ENCODE measurements at places on chromosomes 2 and 18.

- no peak for DNase-seq
Measured at GRCh38 chr2:231752061-231752460, 29.0 kb downstream of the PDE6D start.

DNA sequence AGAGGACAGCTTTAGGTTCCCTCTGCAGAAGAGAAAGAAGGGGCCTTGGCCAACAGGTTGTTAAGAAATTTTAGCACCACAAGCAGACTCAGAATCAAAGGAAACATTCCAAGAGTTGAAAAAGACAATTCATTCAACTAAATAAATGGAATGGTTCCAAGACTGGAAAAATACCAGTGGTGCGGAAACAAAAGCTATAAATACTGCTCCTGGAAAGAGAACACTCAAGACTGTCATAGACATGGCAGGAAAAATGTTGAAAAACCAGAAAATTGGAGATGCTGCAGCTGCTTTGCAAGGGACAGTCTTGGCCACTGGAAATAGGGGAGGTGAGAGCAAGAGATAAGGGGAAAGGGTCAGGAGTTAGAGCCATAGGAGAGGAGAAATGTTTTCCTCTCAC lies 312.7 kb upstream of the CYRIA start:
- no peak for DNase-seq

DNA sequence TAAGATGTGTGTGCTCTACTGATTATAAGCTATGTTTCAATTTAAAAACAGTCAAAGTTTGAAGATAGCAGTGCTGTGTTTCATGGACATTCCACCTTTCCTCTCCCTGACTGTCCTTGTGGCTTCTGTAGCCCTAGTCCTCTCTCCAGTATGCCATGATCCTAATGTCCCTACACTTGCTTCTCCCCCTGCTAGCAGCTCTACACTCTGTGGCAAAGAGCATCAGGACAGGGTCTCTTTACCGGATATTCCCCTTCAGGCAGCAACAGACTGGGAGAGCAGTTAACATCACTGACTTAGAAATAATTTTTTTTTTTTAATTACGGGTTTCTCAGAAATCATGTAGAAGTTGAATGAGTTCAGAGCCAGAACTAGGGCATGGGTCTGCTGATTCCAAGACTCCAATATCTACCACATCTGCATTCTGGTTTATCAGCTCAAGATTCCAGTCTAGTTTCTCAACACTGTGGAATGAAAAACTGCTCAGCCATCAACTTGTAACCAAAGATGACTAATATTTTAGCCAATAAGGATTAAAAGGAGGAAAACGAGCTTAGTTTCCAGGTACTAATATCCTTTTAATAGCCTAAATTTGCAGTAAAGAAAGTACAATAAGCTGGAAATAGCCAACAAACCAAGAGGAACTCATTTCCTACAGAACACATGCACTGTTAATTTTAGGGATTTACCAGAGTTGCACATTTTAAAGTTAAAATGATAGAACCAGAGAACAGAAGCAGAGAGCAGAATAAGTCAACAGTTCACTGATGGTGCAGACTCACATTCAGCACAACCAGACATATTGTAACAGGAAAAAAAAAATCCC lies 45.2 kb downstream of the TMEM131 start:
- DNase-seq = no peak

GRCh38 chr18:55432307-55433040 lies 155.5 kb downstream of the TCF4 start:
- no peak for DNase-seq

DNA sequence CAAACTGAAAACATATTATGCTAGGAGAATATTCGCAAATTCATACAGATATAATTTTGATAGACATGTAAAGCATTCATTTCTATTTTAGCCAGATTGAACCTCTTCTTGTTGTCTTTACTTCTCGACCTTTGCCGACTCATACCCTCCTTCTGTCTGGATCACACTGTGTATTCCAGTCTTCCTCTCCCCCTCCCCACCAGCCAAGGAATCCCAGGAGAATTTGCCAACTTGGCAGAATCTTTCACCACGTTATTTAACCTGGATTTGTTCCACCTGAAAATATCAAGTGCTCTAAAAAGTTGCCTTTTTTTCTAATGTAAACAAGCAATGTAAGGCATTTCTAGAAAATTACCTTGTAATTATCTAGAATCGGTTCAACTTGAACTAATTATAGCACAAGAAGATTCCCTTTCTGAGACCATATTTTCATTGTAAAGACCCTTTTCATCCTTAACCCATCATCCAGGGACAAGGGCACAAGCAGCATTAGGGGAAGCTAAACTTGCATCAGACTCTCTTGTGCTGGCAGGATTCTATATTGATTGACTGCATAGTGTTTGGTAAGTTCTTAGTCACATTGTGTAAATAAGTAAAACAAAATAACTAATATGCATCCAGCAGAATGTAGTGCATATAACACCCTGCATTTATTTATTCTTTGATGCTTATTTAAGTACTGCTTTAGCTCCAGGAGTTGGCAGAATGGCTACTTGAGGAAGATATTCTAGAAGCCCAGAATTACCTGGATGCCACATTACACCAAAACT lies 1328.7 kb upstream of the NXPH2 start:
- no peak for DNase-seq

DNA sequence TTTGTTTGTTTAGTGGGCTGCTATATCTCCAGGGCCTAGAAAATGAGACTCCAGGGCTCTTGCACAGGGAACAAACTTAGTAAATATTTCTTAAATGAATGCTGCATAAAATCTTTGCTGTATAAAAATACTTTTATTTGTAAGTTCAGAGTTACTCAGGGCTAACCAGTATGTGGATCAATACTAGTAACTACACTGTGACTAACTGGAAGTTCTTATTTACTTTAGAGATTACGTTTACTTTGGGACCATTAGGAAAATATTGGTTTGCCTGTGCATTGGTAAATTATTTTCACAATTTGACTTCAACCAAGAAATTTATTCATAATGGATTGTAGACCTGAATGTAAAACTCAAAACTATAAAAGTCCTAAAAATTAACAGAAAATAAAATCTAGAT lies 575.5 kb downstream of the RNF144A start:
- no peak for DNase-seq

GRCh38 chr18:11905613-11906012 lies 2.5 kb downstream of the MPPE1 start:
- no peak for DNase-seq

All from activated naive CD4-positive, alpha-beta T cell treated with Interleukin-2 at 50 U/mL for 16 hours (primary cell).